ENCODE measurements at places on chromosomes 12 and 14. TPM values are rescaled to one million over a fixed set of nuclear protein-coding genes. Genes with fewer than 3 reads are reported as not detected.

The PRR4 gene
- total RNA-seq, result 1.5 TPM

The KRT77 gene
- 0.66 TPM for total RNA-seq

The VDR gene
- total RNA-seq, result 1.5 TPM

- DNase-seq, result no peak
Observed at GRCh38 chr14:23013054-23013748, 3.3 kb upstream of the C14orf93 start.

The UBE2N gene
- total RNA-seq, result 132 TPM

DNA sequence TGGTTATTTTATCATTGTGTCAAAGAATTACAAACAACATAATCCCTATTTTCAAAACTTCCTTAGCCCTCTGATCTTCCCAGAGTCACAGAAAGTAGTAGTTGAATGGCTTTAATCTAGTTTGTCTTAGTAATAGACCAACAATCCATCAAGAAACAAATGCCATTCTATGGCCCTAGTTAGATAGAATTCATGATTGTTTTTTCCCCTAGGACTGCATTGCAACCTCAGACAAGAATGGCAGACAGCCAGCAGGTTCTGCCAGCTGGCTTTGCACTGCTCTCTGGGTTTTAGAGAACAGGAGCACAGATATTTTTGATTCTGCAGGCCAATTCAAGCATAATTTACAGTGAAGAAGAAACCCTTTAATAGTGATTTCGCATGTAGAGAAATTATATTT, 33.8 kb downstream of the SYT1 start:
- no peak for DNase-seq

The C14orf132 gene
- total RNA-seq, result 1.7 TPM

GRCh38 chr12:114018669-114019068, 52.5 kb upstream of the RBM19 start:
- no peak for DNase-seq

DNA sequence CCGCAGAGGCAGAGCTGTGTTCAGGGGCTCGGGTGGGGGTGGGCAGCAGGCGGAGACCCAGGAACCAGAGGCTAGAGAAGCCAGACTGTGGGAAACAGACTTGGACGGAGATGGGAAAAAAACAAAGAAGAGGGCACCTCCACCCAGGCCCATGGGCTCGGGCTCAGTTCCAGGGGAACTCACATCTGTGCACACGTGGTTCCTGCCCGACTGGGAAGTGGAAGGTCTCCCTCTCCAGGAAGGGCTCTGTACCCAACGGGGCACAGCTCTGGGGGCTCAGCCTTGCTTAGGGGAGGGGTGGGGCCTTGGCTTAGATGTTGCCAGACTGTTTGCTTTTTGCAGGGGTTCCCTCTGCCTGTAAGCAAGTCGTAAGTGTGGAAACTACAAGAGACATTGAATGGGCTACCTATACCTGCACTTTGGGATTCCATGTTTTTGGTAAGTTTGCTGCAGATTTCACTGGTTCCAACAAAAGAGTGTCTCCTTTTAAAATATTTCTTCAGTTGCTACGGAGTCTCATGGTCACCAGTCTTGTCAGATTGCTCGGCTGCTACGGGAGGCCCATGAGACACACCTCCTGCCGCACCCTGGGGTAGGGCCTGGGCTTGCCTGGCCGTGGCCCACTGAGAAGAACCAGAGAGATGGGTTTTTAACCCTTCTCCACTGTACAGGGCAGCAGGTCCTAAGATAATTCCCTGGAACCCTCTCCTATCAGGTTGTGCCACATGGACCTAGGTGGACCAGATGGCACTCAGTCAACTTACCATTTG, 127.6 kb upstream of the EVL start:
- DNase-seq, result no peak

The LALBA gene
- 0.14 TPM for total RNA-seq

GRCh38 chr12:108099778-108100489, 29.2 kb upstream of the WSCD2 start:
- no peak for DNase-seq

DNA sequence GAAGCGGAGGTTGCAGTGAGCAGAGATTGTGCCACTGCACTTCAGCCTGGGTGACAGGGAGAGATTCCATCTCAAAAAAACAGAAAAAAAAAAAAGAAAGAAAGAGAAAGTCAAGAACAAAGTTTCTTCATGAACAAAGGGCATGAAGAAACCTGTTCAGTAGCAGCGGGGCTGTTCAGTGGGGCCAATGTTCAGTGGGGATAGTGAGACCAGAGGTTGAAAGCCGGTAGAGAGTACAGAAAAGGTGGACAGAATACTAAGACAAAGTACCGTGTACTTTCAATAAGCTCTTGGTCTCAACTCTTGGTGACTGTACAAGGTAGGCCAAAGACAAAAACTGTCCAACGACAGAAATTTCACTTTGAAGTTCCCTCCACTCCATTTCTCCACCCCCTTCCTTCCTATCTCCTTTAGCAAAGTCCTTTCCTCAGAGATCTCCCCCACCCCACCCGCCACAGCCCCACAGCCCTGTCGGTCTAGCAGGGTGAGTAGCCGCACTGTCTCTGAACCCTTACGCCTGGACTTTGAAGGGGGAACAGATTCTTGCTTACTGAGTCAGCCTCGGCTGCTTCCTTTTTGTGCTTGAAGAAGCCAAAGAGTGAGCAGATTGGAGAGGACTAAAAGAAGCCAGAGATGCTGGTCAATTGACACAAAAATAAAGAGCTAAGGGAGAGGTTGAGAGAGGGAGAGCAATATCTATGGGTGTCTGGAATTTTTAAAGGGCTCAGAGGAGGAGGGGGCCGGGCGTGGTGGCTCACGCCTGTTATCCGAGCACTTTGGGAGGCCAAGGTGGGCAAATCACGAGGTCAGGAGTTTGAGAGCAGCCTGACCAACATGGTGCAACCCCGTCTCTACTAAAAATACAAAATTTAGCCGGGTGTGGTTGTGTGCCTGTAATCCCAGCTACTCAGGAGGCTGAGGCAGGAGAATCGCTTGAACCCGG, 44.2 kb upstream of the FOS start:
- no peak for DNase-seq

The LRRC23 gene
- 6.2 TPM for total RNA-seq

GRCh38 chr12:11734580-11735180, 85.2 kb downstream of the ETV6 start:
- DNase-seq, result no peak

- no peak for DNase-seq
Observed at GRCh38 chr12:81863406-81863805, 104.3 kb upstream of the PPFIA2 start.

- peak; percentile 74 for DNase-seq
Observed at GRCh38 chr14:49971156-49972130, 78.6 kb downstream of the ARF6 start.

DNA sequence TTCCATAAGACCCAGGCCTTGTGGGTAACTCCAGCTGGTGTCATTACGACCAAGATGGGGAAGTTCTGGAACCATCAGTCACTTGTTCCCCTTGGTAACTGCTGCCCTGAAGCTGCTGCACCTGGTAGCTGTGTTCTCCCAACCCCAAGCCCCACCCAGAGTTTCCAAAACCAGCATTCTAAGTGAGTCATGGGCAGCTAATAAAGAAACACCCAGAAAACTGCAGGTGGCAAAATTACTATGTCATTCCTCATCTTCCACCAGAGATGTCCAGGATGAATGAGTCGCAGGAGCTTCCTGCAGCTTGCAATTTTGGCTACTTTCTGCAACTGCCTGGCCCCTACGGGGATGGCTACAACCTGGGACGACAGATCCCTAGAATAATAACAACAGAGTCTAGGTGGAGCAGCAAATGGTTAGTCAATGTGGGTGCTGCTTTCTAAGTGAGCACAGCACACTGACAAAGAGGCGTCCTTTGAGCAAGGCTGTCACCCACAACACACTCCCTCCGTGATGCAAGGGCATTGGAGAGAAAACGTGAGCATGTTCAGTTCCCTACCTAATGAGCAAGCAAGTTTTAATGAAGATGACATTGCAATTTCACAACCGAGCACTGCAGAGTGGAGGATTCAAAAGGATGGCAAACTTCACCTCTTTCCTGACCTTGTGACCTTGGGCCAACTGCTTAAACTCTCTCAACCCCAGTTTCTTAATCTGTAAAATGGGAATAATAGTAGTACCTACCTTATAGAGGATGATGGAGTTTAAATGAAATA, 301.4 kb upstream of the NOS1 start:
- DNase-seq, result no peak

DNA sequence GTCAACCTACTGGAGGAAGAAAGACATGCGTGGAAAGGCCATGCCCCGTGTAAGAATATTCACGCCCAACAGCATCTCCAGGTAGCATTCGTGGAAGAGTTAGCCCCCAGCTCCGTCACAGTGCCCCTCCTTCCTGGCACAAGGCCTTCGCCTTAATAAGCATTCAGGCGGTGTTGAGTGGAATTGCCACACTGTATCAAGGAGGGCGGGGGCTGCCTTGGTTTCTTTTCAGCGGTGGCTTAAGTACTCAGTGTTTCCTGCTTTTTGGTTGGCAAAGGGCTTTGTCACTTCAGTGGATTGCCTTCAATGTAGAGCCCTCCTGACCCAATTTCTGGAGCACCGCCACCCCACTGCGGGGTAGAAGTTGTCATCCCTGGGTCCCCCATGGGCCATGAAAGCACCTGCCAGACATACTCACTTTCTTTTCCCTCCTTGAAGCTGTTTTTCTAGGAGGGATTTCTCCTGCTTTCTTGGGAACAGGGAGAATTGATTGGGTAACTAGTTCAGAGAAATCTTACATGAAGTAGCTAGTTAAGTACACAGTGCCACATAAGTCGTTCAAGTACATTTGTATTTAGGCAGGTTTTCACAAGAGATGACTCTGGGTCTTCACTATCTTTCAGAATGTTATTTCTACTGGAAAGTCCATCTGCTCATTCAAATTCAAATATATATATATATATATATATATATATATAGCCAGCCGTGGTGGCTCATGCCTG, 65.5 kb upstream of the STON2 start:
- no peak for DNase-seq

The OR4E2 gene
- total RNA-seq, result 0.09 TPM

GRCh38 chr14:91893669-91894068, 26.3 kb upstream of the TC2N start:
- DNase-seq, result no peak

GRCh38 chr14:88823968-88824313, 510 bp upstream of the TTC8 start:
- no peak for DNase-seq

DNA sequence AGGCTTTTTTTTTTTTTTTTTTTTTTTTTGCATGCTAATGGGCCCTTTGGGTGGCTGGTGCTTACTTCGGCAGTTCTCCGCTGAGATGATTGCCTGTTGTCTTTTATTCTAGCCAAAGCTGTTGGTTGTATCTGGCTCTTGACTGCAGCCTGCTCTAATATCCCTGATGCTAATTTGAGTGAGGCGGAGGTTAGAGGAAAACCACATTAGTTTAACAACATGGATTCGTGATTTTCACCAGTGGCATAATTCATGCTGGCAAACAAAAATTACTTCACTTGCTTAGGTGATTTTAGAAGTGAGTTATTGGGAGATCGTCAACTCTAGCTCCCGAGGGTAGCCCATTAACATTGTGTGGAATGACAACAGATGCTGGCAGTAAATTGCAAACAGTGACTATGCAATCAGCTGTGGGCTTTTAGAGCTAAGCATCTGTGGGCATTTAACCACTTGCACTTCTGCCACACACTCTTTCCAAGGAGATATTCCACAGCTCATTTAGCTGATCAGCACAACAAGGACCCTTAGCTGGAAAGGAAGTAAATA, 97.6 kb upstream of the ZDHHC17 start:
- DNase-seq, result no peak

DNA sequence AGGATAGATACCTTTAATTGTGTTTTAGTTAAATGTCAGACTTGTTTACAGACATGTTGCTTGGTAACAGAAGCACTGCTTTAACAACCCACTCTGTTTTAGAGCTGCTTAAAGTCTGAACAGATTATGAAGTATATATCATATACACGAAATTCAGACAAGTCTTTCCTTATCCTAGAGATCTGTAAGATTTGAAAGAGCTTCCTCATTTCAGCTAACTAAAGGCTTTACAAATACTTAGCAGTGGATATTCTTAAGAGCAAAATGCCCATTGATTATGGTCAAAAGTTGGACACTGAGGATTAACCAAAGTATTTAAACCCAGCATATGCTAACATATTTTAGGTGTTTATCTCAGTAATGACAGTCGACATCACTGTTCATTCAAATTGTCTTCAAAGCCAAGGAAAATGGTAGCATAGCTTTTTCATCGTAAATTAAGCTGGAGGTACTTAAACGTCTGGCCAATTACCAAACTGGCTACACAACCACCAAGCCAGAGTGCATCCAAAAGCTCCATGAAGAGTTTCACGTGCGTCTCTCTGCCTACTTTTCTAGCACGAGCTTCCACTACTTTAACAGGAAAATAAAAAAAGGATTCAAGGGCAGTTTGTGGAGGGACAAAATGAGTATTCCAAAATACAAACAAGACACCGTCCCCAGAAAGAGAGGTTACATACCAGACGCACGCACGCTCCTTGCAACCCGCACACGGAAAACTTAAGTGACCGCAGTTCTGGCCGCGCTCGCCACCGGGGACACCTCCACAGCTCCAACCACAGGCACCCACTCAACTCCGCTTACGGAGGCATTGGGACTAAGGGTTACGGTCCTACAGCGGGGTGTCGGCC, 565 bp downstream of the CEP83 start:
- no peak for DNase-seq

DNA sequence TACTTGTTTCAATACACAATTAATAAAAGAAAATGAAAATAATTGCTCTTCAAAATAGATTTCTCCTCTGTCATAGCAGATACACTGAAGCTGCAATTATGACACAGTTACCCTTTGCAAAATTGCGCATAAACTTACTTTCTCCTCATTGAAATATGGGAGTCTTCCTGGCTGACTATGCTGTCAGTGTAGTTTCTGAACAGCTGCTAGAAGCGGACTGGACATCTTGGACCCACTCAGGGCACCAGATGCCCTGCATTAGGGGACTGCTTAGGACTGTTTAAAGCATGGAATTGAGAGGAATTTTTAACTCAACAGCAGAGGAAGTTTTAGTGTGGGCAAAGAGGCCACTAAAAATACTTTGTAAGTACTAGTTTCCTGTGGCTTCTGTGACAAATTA, 454.9 kb downstream of the ATP23 start:
- no peak for DNase-seq

GRCh38 chr12:122422730-122423257, 325 bp upstream of the CLIP1 start:
- DNase-seq, result no peak

GRCh38 chr14:36238666-36239363, 62.3 kb upstream of the PTCSC3 start:
- DNase-seq, result no peak

- DNase-seq, result no peak
Observed at GRCh38 chr12:6181583-6182278, 18.5 kb upstream of the CD9 start.

GRCh38 chr12:132458846-132459641, 30.9 kb upstream of the FBRSL1 start:
- DNase-seq, result no peak
